ENCODE measurements at places on chromosomes 11 and 22. TPM values are rescaled to one million over a fixed set of nuclear protein-coding genes. Genes with fewer than 3 reads are reported as not detected.

APOA4 gene
- total RNA-seq: 51.7 TPM

SNX32 gene
- 0.31 TPM for total RNA-seq

RAB39A gene
- total RNA-seq: 0.61 TPM

GRCh38 chr11:75896843-75897419 is 81.9 kb downstream of the UVRAG start:
- DNase-seq: no peak
- H3K4me3 ChIP-seq: no peak overlapping the region

DNA sequence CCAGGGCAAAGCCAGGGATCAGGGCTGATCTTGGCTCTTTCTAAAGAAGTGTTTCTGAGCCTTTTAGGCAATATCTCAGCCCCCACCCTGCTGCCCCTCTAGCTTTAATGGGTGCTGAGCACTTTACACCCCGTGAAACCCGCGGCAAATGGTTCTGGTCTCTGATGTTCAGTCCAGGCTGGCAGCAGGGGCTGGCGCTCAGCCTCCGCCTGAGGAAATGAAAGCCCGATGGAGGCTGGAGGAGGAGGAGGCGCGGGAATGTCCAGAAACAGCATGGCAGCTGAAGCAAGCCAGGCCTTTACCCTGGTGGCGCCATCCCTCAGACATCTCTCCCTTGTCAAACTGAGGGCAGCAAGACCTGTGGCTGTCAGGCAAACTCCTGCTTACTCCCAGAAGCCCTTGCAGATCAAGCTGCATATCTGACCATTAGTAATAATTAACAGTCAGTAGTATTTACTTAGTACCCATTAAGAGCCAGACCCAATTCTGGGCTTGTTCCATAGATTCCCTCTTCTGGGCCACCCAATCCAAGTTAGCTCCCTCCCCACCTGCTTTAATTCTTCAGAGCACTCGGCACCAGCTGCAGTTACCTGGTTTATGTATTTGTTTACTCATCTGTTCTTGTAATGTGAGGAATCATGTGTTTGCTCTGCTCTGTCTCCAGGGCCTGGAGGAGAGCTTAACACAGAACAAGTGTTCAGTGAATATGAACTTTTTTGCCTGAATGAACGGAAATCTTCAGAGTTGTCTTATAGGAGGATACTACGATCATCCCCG is 15.0 kb upstream of the ALX4 start:
- H3K36me3 ChIP-seq: no peaks in the 10 kb centered on the region
- no peaks in the 10 kb centered on the region for H3K4me1 ChIP-seq
- H3K27me3 ChIP-seq: peaks cover 34% of the 10 kb centered on the region
- no peak overlapping the region for H3K4me3 ChIP-seq
- DNase-seq: no peak

GRCh38 chr11:123000721-123001120 is 19.1 kb upstream of the BSX start:
- H3K4me1 ChIP-seq: no peaks in the 10 kb centered on the region
- H3K36me3 ChIP-seq: no peaks in the 10 kb centered on the region
- no peak overlapping the region for H3K4me3 ChIP-seq
- no peak for DNase-seq
- no peak overlapping the region for H3K27ac ChIP-seq

DNA sequence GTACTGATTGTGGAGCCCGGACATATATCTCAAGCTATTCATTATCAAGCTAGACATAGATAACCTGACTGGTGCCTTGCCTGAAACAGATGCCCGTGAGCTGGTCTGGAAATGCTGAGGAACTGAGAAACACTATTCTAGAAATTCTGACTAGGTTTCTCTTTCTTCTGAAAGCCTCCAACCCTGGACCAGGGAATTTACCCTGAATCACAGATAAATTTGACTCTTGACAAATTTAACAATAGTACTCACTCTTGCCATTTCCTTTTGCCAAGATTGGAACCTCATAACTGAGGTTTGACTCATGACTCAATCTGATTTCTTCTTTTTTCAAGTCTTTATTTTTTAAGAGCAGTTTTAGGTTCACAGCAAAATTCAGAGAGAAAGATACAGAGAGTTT is 189.6 kb upstream of the SYN3 start:
- no peak overlapping the region for H3K4me3 ChIP-seq
- H3K4me1 ChIP-seq: no peaks in the 10 kb centered on the region
- DNase-seq: no peak
- no peaks in the 10 kb centered on the region for H3K27me3 ChIP-seq
- H3K36me3 ChIP-seq: no peaks in the 10 kb centered on the region

- H3K4me3 ChIP-seq: no peak overlapping the region
- H3K27me3 ChIP-seq: no peaks in the 10 kb centered on the region
- DNase-seq: no peak
- peaks cover 5% of the 10 kb centered on the region for H3K36me3 ChIP-seq
- no peaks in the 10 kb centered on the region for H3K4me1 ChIP-seq
Measured at GRCh38 chr11:46625406-46625805, 8.1 kb downstream of the ATG13 start.

Data from right lobe of liver (tissue), 6 donors.